Stimulated activated CD4-positive, alpha-beta T cell treated with anti-CD3 and anti-CD28 coated beads, Interleukin-1b, Interleukin-23, amount 100 ng/mL, for 1 hour (primary cell): ENCODE measurements at places on chromosomes 1 and 21.

- DNase-seq, result no peak
Observed at GRCh38 chr1:241022366-241022765, 334.6 kb downstream of the RGS7 start.

- no peak for DNase-seq
Observed at GRCh38 chr21:18832950-18833349, 429.4 kb upstream of the TMPRSS15 start.

- DNase-seq, result no peak
Observed at GRCh38 chr21:33362044-33362555, 37.3 kb downstream of the IFNAR1 start.

DNA sequence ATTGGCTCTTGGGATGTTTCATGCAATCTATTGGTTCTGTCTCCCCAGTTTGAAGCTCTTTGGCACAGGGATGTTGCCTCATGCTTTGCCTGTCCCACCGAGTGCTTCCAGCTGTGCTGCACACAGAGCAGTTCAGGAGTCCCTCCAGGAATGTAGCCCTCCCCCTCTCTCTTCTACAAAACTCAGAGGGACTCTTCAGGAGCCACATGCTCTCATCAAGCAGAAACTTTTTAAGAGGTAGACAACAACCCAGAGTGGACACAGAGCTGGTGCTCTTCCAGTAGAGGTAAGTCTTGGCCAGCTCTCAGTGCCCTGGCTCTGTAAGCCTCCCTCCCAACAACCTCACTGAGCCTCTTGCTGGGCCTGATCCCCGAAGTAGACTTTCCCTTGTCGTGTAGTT lies 11.6 kb upstream of the ZNF697 start:
- DNase-seq, result no peak

- no peak for DNase-seq
Observed at GRCh38 chr1:101435831-101436511, 199.2 kb downstream of the S1PR1 start.

- no peak for DNase-seq
Observed at GRCh38 chr1:94608142-94608851, 66.7 kb upstream of the F3 start.

GRCh38 chr1:10708757-10709156 lies 87.7 kb downstream of the CASZ1 start:
- DNase-seq, result no peak

GRCh38 chr1:4652631-4653327 lies 1.6 kb upstream of the AJAP1 start:
- peak; percentile 7 for DNase-seq
